IMR-90 (cell line): ENCODE measurements at places on chromosomes 16 and 17.

- peak; percentile 85 for DNase-seq
These were observed 26.4 kb downstream of the USP10 start for GRCh38 chr16:84726079-84726668.

DNA sequence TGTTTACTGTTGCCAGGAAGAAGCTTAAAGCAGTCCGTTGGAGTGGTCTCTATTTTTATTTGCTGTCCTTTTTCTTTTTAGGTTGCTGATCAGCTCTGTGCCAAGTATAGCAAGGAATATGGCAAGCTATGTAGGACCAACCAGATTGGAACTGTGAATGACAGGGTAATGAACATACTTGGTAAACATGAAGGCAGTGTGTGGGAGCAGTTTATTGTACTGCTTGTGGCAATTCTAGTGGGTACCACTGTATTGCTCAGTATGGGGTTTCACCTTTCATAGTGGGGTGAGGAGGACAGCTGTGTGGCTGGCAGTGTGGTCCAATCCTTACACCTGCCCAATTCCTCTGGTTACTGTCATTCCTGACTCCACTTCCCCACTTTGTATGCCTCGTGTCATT, 25.3 kb downstream of the IST1 start:
- DNase-seq = no peak

- DNase-seq = no peak
These were observed 412.2 kb upstream of the EEF2KMT start for GRCh38 chr16:5509794-5510193.

GRCh38 chr16:51210087-51210486, 59.0 kb upstream of the SALL1 start:
- no peak for DNase-seq

- no peak for DNase-seq
These were observed 1.3 kb downstream of the SLX4 start for GRCh38 chr16:3609895-3610697.
